Activated T-helper 1 cell treated with anti-CD3 and anti-CD28 coated beads, Interleukin-12 subunit alpha, Interleukin-12 subunit beta, Interleukin-2, Interleukin-4 antibody, amounts not matched to agents 30 ng/mL and 10 ng/mL and 1 ng/mL, durations not matched to agents 14 hours and 24 hours and 36 hours (primary cell): ENCODE measurements at places on chromosomes 1 and 21. TPM values are rescaled to one million over a fixed set of nuclear protein-coding genes. Genes with fewer than 3 reads are reported as not detected.

GRCh38 chr1:186654741-186655140 is 25.5 kb downstream of the PTGS2 start:
- no peak overlapping the region for H3K4me3 ChIP-seq
- no peaks in the 10 kb centered on the region for H3K4me1 ChIP-seq
- H3K27me3 ChIP-seq: peaks cover 4% of the 10 kb centered on the region
- no peak for DNase-seq
- H3K27ac ChIP-seq: no peak overlapping the region

The TMEM52 gene
- total RNA-seq: 0.99 and 1.5 TPM in 2 replicates

The UBL4B gene
- total RNA-seq: not detected in 2 replicates

GRCh38 chr1:11804666-11805421 is 920 bp downstream of the MTHFR start:
- H3K4me1 ChIP-seq: peaks cover 66% of the 10 kb centered on the region
- H3K36me3 ChIP-seq: peaks cover 28% of the 10 kb centered on the region
- H3K27ac ChIP-seq: peak overlapping the region; percentile 72

The C1orf87 gene
- total RNA-seq: not detected in 2 replicates

DNA sequence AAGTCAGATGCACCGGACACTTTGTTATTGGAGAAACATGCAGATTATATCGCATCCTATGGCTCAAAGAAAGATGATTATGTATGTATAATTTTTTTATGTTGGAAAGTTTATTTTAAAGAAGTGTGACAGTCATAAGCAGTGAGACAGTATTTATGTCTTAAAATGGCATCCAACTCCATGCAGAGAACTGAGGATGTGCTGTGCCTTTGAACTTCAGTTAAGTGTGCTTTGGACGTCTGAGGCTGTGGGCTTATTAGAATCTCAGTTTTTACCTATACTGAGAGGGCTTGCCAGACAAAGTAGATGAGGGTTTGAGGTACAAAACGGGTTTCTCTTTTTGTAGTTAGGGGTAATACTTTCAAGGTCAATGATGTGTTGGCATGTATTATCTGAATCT is 1.5 kb downstream of the RABGGTB start:
- H3K4me3 ChIP-seq: peak overlapping the region; percentile 97
- DNase-seq: no peak
- peaks cover 65% of the 10 kb centered on the region for H3K36me3 ChIP-seq

DNA sequence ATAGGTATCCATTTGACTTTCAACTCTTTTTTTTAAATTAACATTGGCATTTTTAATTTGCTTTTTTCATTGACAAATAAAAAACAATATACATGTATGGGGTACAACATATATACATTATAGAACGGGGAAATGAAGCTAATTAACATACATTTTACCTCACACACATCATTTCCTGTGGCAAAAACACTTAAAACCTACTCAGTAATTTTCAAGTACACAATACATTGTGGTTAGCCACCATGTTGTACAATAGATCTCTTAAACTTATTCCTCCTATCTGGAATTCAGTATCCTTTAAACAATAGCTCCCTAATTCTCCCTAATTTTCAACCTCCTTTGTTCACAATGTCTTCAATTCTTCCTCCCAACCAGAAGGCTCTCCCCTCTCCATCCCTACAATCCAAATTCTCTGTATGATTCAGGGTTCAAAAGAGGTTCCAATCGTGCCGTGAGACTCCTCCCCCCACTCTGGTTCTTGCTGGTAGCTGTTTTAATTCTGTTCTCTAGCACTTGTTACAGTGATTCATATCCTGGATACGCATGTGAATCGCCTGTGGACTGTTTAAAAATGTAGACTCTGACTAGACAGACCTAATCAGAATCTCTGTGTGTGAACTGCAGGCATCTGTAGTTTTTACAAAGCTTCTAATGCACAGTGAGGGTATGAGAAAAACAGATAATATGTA is 87.6 kb upstream of the DUSP10 start:
- peaks cover 91% of the 10 kb centered on the region for H3K4me1 ChIP-seq
- H3K27ac ChIP-seq: peak overlapping the region; percentile 97
- H3K36me3 ChIP-seq: peaks cover 12% of the 10 kb centered on the region
- no peaks in the 10 kb centered on the region for H3K27me3 ChIP-seq

- no peak overlapping the region for H3K27ac ChIP-seq
- no peak for DNase-seq
- peaks cover 63% of the 10 kb centered on the region for H3K4me1 ChIP-seq
- H3K27me3 ChIP-seq: no peaks in the 10 kb centered on the region
- no peak overlapping the region for H3K4me3 ChIP-seq
Measured at GRCh38 chr21:33973268-33973667, 57.7 kb upstream of the ATP5PO start.

GRCh38 chr1:154857022-154857421 is 13.1 kb downstream of the KCNN3 start:
- no peaks in the 10 kb centered on the region for H3K36me3 ChIP-seq
- no peak for DNase-seq
- peaks cover 7% of the 10 kb centered on the region for H3K27me3 ChIP-seq

- H3K4me1 ChIP-seq: peaks cover 6% of the 10 kb centered on the region
- no peaks in the 10 kb centered on the region for H3K36me3 ChIP-seq
- H3K27me3 ChIP-seq: peaks cover 10% of the 10 kb centered on the region
- no peak overlapping the region for H3K27ac ChIP-seq
- no peak for DNase-seq
Measured at GRCh38 chr1:171835891-171836290, 5.4 kb upstream of the DNM3 start.

DNA sequence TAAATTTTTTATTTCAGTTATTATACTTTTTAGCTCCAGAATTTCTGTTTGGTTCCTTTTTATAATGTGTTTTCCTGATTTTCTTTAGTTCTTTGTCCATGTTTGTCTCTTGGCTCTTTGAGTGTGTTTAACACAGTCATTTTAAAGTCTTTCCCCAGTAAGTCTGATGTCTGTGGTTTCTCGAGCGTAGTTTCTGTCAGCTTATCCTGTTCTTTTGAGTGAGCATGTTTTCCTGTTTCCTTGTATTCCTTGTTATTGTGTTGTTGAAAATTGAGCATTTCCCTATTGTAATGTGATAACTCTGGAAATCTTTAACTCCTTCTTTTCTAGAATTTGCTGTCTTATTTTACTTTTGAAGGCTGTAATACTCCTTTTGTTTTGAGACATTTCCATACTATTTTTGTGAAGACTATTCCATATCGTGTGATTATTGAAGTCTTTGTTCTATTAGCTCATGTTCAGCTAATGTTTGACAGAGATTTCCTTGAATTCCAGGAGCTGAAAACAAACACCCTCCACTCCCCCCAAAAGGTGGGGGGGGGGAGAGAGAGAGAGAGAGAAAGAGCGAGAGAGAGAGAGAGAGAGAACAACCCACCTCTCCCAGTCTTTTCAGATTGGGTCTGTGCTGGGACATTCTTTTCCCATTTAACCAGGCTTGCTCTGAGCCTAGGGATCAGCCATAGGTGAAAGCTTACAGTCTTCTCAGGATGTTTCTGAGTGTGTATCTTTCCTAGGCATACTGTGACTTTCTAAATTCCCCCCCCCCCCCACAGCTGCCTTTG is 38.3 kb downstream of the SDCCAG8 start:
- H3K4me1 ChIP-seq: no peaks in the 10 kb centered on the region
- H3K27ac ChIP-seq: no peak overlapping the region
- no peak overlapping the region for H3K4me3 ChIP-seq
- H3K27me3 ChIP-seq: no peaks in the 10 kb centered on the region
- H3K36me3 ChIP-seq: peaks cover 47% of the 10 kb centered on the region

DNA sequence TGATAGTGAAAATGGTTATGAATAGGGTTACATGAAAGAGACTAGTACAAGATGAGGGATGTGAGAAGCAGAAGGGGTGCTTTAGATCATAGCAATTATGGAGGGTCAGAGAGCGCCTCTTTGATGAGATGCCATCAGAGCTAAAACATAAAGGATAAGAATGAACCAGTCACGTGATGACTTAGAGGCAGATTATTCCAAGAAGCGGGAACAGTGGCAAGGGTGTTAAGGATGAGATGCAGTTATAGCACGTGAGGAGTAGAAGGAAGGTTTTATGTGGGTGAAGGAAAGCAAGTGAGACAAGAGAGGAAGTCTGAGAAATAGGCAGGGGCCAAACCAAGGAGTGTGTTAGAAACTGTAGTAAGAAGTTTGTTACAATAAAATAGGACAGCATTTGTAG is 360.1 kb downstream of the DPYD start:
- H3K27ac ChIP-seq: no peak overlapping the region
- H3K27me3 ChIP-seq: no peaks in the 10 kb centered on the region
- no peak for DNase-seq
- no peaks in the 10 kb centered on the region for H3K4me1 ChIP-seq
- no peaks in the 10 kb centered on the region for H3K36me3 ChIP-seq

DNA sequence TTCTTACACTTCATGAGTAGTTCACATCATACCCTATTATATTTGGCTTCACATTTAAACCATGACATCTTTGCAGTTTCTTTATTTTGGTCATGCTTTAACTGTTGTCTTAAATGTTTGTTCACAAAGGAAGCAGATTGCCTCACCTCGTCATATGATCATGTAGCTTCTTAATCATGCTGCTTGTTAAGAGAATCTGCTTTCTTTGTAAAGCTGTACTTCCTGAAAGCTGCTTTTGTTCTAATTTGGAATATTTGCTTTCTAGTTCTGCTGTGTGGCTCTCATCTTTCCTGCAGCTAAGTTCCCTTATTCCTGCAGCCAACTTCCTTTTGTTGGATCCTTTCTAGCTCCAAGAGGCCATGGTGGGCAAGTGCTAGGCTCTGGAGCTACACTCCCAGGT is 62.9 kb upstream of the SIM2 start:
- no peak overlapping the region for H3K4me3 ChIP-seq
- H3K27ac ChIP-seq: no peak overlapping the region
- DNase-seq: no peak
- peaks cover 6% of the 10 kb centered on the region for H3K27me3 ChIP-seq

The THEMIS2 gene
- total RNA-seq: 28.7 and 33.5 TPM in 2 replicates

GRCh38 chr1:38727684-38728584 is 131.6 kb downstream of the RRAGC start:
- H3K36me3 ChIP-seq: no peaks in the 10 kb centered on the region
- H3K27ac ChIP-seq: no peak overlapping the region
- DNase-seq: no peak

The RIIAD1 gene
- not detected in 2 replicates for total RNA-seq

The TNN gene
- total RNA-seq: not detected in 2 replicates

DNA sequence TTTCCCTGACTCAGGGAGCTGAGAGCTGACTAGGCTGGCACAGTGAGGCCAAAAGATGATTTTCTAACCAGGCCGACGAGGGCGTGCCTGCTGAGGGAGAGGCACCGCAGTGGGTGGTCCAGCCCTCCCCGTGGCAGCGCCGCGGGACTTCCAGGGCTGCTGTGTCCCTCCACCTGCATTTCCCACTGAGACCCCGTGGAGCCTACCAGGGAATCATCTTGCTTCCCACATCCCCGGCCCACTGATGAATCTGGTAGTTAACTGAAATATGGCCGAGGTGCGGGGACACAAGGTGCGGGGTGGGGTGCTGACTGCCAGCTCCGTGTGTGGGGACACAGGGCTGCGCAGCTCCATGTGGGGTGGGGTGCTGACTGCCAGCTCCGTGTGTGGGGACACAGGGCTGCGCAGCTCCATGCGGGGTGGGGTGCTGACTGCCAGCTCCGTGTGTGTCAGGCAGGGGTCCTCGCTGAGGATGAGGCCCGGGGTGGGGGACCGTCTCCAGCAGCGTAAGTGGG is 10.4 kb downstream of the WRAP73 start:
- DNase-seq: no peak
- H3K27ac ChIP-seq: no peak overlapping the region
- peaks cover 13% of the 10 kb centered on the region for H3K36me3 ChIP-seq
- no peak overlapping the region for H3K4me3 ChIP-seq
